ENCODE measurements at places on chromosomes 7 and 10.

DNA sequence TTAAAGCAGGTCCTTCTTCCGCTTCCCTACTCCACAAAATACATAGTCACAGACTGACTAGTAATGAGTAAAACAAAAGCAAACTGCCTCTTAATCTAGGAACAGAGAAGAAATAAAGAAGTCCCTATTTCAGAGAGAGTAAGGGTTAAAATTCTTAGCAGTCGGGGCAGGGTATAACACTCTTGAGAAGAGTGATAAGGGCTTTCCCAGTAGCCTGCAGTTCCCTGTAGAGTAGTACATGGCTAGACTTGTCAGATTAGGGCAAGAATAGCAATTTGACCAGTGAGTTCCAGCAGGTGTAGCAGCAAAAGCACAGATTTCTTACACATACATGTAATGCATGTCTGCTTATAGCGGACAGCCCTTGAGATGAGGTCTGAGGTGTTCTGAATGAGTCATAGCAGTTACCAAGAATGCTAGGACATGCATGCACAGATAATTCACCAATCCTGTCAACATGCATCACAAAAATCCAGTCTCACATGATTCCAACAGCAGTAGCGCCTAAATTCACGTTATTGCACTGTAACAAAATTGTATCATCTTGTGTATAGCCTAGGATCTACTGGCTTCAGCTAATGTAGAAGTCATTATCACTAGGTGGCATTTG is 40.7 kb downstream of the BTRC start:
- no peak for DNase-seq

DNA sequence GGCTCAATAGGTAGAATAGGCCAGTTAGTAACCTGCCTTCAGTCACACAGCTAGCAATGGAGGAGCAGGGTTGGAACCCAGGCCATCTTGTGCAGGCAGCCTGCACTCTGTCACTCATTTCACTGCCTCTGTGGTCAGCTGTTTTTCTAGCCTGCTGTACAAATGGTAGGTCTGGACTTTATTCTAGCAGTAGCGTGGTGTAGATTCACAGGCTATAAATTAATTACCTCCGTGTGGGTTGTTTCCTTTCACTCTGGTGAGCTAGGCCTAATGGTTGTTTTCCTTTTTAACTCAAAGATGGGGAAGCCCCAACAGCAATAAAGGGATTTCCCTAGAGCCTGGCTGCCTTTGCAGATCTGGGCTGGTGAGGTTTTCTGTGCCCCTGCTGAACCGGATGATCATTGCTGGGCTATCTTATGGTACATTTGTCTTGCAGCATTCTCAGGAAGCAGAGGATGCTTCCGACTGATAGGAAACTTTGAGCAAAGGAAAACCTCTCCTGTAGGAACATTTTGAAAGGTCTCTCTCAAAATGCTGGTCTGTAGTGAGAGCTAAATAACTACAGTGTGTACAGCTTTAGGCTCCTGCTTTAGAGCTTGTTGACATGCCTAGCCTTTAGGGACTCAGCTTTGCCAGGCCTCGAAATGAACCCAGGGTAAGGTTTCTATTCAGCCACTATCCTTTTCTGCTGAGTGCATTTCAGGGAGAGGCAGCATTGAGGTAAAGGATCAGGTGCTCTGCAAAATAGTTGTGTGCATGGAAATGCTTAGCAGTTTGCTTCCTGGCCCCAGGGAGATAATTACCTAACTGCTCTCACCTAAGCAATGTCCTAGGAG is 157.4 kb downstream of the ST7 start:
- DNase-seq = peak; percentile 49

DNA sequence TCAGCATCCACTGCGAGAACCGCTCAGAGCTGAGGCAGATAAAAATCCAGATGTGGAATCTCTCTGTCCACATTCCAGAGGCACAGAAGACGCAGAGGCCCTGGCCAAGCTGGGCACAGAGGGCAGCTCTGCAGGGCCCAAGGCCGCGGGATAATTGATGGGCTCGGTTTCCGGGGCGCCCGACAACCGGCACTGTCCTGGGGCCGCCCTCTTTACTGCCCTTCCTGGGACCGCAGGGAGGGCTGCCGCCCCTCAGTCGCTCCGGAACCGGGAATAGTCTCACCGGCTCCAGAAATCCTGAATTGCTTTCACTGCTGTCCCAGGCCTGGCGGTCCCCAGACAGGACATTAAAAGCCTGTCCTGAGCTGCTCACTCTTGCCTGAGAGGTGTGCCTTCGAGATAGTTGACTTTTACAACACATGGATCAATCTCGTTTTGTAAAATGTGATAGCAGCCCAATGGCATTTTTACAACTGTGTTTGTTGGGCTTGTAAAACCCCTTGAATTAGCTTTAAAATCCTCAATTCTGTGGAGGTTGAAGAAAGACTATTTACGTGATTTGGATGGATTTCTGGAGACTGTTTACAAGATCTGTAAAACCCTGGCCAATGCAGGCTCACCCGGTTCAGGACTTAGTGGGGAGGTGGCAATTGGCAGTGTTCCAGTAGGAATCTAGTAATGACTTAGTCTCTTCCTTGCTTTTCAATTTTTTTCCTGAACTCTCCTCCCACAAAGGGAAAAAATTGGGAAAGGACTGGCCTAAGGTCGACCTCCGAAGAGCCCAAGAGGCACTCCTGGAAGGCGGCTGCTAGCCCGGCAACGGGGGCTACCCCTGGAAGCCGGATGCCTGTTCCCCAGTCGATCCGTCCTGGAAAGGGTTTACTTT is 1.4 kb upstream of the HOXA6 start:
- DNase-seq = no peak

DNA sequence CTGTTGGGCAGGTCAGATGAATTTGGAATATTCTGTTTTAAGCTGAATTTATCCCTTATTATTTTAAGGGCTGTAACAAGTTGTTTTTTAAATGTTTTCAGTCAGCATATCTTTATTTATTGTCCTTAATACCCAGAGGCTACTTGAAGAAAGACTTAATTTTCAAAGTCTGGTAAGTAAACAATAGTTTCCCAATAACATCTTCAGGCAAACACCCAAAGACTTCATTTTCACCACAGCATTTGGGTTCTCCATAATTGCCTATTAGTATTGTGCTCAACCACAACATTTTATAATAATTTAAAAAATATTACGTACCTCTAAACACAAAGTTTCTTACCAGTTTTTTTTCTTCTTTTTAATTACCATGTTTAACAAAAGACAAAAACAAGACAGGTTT is 60.0 kb upstream of the MKLN1 start:
- no peak for DNase-seq

GRCh38 chr7:25832456-25832855 is 319.5 kb upstream of the NFE2L3 start:
- no peak for DNase-seq

- DNase-seq = no peak
Observed at GRCh38 chr10:78437407-78437768, 403.7 kb downstream of the RPS24 start.

- no peak for DNase-seq
Observed at GRCh38 chr10:116606061-116606483, 14.7 kb upstream of the PNLIPRP2 start.

GRCh38 chr7:95473276-95473985 is 12.3 kb upstream of the ASB4 start:
- DNase-seq = no peak

DNA sequence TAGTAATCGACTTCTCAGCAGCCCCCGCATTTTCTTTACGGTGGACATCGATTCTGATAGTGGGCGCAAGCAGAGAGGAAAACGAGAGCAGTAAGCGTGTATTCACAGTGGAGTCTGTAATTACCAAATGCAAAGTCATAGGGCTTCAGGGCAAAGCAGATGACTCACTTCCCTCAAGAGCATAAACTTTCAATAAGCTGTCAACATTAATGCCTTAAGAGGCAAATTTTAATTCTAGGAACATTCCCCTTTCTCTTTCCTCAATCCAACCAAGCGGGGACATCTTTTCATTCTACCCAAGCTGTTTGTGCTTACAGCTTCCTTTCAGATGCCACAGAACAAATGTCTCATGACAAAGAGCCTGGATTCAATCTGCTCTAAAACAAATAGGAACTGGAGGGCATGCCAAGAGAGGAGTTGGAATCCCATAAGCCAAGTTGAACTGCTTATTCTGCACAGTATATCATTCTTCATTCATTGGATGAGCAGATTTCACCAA is 48.6 kb downstream of the MALSU1 start:
- DNase-seq = no peak

- DNase-seq = no peak
Observed at GRCh38 chr10:103083266-103083976, 109.7 kb downstream of the NT5C2 start.

Data from GM06990 (cell line).